ENCODE measurements at places on chromosomes 3 and 15. TPM values are rescaled to one million over a fixed set of nuclear protein-coding genes. Genes with fewer than 3 reads are reported as not detected.

The CCR9 gene
- polyA plus RNA-seq: 0.05 TPM

The HDC gene
- polyA plus RNA-seq: 0.96 TPM

The CHDH gene
- polyA plus RNA-seq: 8.8 TPM

The GOLIM4 gene
- polyA plus RNA-seq: 107 TPM

All from left kidney (tissue), 8 donors.